ENCODE measurements at places on chromosomes 5 and 9.

- DNase-seq = no peak
Measured at GRCh38 chr9:91186632-91187108, 175.0 kb downstream of the AUH start.

DNA sequence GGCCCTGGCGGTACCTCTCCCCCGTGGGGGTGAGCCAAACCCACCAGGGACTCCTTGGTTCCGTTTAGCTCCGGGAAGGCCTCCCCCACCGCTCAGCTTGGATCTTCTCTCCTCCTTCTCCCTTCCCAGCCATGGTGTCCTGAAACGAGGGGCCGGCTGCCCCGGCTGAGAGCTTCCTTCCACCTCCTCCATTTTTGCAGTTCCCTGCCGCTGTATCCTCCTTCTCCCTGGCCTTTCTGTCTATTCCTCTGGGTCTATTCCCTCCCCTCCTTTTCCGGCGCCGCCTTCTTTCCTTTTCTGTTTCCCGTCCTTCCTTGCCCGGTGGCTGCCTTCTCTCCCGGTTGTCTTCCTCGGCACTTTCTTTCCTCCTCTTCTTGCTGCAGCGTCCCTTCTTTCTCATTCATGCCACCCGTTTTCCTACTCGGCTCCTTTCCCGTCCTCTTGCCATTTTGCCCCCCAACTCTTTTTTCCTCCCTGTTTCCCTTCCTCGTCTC is 110.4 kb downstream of the LIFR start:
- no peak for DNase-seq

GRCh38 chr9:21927752-21928151 is 66.4 kb downstream of the CDKN2A start:
- no peak for DNase-seq

- no peak for DNase-seq
Measured at GRCh38 chr5:6527749-6528455, 79.2 kb downstream of the UBE2QL1 start.

DNA sequence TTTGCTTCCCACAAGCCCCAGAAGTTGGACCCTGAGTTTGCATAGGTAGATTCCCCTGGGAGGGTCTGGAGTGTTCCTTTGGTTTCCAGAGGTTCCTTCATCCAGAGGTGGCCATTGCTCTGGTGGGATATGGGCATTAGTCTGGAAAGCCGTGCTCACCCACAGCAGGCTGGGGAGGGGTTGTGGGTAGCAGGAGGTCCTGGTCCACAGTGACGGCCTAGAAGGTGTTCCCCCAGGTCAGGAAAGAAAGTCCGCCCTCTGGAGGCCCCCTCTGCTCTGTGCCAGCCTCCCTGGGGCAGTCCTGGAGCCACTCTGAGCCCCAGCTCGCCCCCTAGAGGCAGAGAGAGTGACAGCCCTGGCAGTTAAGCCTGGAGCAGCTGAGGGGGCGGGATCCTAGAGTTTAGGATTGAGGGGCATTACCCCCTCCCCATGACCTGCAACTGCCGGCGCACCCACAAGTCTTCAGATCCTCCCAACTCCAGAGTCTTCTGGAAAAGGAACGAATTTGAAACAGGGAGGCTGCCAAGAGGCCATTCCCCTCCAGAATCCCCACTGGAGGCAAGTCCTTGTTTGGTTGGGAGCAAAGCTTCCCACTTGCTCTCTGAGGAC is 36.8 kb downstream of the NDST1 start:
- peak; percentile 18 for DNase-seq

DNA sequence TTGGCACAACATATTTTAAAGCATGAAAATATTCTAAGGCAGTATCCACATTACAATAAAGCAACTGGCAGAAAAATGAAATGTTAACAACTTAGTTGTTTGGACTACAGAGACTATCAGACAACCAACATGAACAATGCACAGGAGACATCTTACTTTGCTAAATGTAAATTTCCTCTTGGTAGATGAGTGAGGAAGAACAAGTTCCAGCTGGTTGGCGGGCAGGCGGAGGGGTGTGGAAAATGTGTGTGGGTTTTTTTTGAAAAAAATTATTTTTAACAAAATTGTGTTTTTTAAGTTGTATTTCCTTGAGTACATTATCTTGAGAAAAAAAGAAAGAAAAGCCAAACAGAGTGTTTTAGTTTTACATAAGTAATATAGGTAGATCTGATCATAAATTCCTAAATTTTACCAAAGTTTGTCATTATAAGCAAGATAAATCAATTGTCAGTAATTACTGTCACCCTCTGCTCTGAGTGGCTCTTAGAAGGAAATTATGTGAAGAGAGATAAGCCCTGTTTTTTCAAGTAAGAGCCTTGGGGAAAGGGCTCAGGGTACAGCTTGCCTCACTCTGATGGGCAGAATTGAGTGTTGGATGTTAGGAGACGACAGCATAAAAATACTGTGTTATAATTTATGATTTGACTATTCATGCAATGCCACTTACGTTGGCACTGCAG is 42.5 kb downstream of the TMEM167A start:
- no peak for DNase-seq

DNA sequence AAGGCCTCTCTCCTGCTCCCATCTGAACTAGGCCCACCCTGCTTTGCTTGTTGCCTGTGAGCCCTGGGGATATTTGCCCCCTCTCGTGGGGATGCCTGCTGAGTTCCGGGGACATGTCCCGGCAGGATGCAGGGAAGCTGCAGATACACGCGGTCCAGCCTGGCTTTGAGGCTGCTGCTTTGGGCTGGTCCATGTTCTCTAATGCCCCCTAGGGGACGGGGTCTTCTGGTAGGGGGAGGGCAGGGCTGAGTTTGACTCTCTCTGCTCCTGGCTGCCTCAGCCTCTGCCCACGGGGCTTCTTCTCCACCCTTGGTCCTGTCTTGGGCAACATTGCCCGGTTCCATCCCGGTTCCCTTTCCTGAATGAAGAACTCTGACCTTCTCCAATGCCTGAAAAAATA is 84.9 kb upstream of the ASS1 start:
- no peak for DNase-seq

DNA sequence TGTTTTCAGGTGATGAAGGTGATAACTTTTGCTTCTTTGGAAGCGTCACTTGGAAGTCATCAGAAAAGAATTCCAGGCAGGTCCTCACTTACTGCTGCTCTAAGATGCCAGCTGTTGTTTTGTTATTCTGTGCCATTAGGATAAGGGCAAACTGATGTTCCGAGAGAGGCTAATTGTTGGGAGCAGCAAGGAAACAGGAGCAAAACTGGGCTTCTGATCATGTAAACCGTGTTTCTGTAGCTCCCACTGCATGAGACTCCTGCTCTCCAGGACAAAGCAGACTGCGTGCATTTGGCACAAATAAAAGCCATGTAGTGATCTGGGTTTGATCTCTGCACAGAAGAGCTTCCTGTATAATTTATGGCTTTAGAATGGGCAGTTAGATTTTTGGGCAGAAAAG is 248.2 kb downstream of the MAN2A1 start:
- no peak for DNase-seq

GRCh38 chr5:58794875-58795274 is 212.0 kb downstream of the RAB3C start:
- DNase-seq = no peak

- DNase-seq = no peak
Measured at GRCh38 chr5:94361832-94362796, 256.3 kb downstream of the KIAA0825 start.

DNA sequence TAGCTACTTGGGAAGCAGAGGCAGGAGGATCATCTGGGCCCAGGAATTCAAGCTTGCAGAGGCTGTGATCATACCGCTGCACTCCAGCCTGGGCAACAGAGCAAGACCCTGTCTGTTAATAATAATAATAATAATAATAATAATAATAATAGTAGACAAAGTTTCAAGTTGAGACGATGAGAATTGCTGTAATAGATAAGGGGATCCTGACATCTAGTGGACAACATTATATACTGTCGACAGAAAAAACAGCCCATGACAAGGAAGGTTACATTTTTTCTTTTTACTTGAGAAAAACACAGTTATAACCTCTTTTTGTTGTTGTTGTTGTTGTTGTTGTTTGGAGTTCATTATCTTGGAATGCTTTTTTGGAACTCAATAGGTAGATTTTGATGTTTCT is 35.3 kb downstream of the NDFIP1 start:
- no peak for DNase-seq

DNA sequence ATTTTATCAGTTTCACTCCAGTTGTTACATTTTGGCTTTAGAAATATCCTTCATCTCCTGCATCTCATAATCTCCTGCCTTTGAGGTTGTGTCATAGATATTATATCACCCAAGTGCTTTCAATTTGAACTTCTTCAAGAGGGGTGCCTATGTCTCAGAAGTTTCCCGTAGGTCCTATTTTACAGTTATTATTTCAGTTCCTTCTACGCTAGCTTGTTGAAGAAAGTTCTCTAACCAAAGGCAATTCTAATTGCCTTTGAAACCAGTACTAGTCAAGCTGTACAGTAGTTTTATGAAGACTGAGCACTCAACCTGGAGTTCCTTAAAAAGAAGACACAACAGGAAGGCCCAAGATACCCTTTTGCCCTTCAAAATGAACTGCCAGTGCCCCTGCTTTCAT is 116.4 kb downstream of the ZCCHC7 start:
- DNase-seq = no peak

GRCh38 chr5:68192679-68193060 is 22.9 kb upstream of the PIK3R1 start:
- DNase-seq = no peak

DNA sequence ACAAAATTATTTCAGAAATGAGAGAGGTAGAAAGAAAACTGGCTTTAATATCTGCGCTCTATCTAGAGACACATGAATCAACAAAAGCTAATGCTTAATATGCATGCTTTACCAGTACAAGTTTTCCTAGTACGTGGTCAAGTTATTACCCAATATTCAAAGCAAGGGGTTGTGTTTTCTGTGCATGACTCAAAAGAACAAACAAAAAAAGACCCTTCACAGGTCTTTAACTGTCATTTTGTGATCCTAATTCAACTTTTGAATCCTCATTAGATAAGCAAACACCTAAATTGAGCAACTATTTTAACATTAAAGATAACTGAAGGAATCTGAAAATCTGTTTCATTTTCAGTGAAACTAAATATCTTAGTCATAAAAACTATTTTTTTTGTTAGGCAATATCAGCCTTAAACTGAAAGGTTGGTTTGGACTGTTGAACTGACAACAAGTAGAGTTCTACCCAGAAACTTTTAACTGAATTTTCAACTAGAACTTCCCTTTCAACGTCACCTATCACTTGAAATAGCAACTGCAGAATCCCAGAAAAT is 12.5 kb downstream of the ST8SIA4 start:
- DNase-seq = no peak

DNA sequence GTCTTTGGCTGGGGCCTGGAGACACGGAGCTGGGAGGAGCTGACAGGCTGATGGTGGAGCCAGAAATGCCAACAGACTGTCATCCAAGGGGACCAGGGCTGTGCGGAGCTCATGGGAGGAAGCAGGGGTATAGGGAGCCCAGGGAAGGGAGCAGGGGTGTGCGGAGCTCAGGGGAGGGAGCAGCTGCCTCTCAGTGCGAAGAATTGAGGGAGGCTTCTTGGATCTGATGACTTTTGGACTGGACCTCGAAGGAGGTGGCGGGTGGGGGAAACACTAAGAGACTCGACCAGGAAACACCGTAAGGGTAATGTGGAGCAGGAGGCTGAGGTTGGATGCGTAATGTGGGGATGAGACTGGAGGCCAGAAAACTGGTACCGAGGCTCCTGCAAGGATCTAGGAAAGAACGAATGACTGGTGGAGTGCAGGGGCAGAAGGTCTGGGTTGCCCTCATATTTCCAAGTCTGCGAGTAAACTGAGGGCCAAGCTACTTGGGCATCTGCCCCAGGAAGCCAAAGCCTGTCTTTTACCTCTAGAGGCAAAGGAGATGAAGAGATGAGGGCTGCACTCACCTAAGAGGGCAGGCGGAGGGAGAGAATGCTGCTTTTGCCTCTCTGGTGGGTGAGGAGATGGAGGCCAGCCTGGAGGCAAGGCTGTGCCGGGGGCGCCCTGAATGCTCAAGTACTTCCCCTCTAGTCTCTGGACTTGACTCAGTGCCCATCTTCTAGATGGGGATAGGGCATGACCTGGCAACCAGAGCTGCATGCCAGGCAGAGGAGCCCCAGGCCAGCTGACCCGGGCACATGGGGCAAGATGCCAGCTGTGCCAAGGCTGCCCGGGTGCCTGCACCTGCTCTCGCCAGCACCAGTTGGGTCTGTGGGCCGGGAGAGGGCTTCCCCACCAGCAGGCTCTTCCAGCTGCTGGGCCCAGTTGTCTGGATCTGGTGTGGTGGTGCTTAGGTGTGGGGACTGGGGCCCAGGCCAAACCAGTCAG is 2.3 kb downstream of the PTGS1 start:
- DNase-seq = no peak

DNA sequence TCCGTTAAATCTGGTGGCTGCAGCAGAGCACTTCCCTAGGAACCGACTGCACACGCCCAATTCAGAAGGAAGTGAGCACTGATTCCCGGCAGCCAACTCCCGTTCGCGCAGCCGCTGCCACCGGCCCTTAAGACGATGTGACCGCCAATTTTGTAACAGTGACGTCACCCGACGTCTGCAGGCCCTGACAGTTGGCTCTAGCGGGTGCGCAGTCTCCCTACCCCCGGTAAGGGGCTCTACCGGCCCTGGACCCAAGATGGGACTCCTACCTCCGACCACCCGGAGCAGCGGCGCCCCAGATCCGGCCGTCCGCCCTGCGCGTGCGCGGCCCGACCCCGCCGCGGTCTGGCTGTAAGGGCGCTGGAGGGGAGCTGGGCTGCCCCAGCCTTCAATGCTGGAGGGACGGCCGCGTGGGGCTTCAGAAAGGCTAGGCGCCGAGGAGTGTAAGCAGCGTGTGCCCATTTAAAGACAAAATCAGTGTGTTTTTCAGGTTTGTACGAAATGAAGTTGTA is 19.1 kb downstream of the DNAJA1 start:
- DNase-seq = peak; percentile 7

GRCh38 chr5:29162297-29162696 is 2031.2 kb upstream of the CDH6 start:
- DNase-seq = no peak

DNA sequence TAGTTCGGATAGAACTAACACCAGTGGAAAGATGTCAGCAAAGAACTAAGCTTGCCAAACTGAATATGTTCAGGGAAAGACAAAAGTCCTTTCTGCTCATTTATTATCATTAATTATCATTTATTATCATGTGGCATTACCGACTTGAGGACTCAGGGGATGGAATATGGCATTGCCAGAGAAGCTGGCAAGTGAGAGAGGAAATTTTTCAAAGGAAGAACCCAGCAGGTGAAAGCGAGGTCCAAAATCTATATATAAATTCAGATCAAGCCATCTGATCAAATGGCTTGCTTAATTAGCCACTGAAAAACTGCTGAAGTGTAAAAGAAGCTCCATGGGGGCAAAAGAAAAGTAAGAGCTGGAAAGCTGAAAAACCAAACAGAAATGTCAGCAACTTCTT is 1049.6 kb upstream of the SEMA6A start:
- DNase-seq = no peak

- no peak for DNase-seq
Measured at GRCh38 chr5:134511796-134512660, 13.4 kb upstream of the JADE2 start.

- no peak for DNase-seq
Measured at GRCh38 chr9:83006378-83006777, 56.6 kb downstream of the RASEF start.

Data from stimulated activated CD8-positive, alpha-beta memory T cell treated with anti-CD3 and anti-CD28 coated beads, Interleukin-4, amount 100 ng/mL, for 4 hours (primary cell).